Stimulated activated CD4-positive, alpha-beta T cell treated with anti-CD3 and anti-CD28 coated beads, Interleukin-15, amount 100 ng/mL, for 48 hours (primary cell): ENCODE measurements at places on chromosomes 2 and 18.

GRCh38 chr2:202633470-202633869, 1.3 kb upstream of the FAM117B start:
- DNase-seq, result no peak

DNA sequence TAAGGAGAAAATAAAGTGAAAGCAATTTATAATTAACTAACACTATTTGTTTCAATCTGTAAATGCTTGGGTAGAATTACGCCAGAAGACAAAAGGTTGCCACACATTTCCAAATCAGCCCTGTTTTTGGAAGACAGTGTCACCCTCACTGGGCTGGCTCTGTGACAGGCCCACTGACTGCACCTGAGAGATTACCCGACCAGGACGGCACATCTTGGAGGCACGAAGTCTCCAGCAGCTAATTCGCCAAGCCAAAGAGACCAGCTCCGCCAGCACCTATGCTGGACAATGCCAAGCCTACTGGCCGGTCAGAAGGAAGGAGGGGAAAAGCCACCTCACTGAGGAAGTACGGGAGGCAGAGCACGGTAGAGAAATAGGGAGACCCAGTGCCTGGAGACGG, 61.9 kb downstream of the CYB5A start:
- no peak for DNase-seq

DNA sequence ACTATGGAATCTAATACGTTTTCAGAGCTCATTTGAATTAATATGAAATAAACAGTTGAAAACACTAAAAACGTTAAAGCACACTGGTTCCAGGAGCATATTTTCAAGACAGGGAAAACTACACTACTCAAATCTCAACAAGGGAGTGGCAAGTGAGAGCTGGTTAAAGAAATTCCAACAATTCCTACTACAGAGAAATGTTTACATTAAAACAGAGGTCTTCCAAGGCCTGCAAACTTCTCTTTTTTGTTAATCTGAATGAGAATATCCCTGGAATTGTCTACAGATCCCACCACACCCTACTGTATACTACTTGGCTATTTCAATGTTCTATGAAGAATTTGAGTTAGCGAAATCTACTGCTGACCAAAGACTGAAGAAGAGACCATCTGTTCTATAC, 231.5 kb downstream of the ZEB2 start:
- DNase-seq, result no peak

DNA sequence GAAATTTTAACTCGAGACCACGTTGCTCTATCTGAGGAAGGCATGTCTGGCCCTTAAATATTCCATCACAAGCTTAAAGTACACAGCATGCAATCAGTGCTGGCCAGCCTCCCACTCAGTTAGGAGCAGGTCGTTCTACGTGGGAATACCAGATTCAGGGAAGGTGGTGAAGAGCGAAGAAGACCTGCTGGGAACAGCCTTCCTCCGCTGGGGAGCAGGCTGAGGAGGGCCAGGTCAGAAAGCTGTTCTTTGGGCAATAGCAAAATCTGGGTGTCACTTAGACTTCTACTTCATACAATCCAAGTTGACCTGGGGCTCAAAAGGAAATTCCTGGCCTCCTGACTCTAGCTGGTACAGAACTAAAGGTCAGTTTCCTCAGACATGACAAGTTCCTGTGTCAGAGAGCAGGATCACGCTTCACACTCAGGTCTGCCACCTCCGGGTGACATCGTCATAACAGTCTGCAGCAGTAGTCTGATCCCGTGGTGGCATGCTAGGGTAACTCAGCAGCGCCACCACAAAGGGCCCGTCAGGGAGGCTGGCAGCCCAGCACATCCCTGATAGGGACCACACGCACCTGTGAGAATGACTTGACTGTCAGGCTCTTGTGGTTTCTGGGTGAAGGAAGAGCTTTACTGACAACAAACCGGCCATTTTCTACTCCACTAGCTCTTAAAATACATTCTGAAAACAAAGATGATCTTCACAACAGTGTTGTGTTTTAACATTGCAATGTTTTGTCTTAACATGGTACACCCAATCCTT, 35.2 kb upstream of the NAPG start:
- DNase-seq, result peak; percentile 56

- no peak for DNase-seq
Observed at GRCh38 chr2:106065983-106066820, 127.9 kb downstream of the UXS1 start.

- DNase-seq, result no peak
Observed at GRCh38 chr2:8525582-8526402, 156.1 kb upstream of the ID2 start.
